ENCODE measurements at places on chromosomes 12 and 14.

DNA sequence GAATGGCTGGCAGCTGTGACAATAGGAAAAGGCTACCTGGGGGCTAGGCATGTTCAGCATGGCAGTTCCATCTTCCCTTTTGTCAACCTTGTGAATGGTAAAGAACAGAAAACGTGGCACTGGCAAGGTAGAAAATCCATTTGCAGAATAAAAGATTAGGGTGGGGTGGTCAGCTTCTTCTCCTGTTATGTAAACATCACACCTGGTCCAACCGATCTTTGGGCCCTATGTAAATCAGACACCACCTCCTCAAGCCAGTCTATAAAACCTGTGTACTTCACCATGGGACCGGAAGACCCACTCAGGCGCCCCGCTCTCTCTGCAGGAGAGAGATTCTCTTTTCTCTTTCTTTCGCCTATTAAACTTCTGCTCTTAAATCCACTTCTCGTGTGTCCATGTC, 19.6 kb upstream of the TMEM30B start:
- no peak for DNase-seq

- DNase-seq, result no peak
Measured at GRCh38 chr14:62126879-62127478, 364.8 kb downstream of the SNAPC1 start.

DNA sequence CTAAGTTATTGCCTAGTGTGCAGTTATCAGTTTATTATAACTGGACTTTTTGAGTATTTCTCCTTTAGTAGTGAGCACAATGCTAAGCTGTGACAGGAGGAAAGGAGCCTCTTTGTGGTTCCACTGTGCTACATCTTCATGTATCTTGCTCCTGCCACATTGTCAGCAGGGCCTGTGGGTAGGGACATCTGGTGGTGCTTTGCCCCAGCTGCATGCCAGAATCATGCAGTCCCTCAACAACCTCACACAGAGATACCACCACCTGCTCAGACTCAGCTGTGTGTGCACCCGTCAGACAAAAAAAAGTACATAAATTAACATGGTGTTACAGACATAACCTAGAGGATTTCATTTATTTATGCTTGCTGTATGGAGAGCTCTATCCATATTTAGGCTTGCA, 51.1 kb downstream of the MIS18BP1 start:
- peak; percentile 10 for DNase-seq

DNA sequence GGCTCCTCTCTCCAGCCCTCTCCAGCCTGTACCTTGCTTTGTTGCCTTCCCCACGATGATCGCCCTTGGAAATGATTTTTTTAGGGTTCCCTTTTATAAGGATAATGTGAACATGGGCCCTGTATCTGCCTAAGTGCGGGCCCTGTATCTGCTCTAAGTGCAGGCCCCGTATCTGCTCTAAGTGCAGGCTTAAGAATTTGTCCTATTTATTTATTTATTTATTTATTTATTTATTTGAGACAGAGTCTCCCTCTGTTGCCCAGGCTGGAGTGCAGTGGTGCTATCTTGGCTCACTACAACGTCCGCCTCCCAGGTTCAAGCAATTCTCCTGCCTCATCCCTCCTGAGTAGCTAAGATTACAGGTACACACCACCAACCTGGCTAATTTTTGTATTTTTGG, 22.5 kb downstream of the GALNT16 start:
- DNase-seq, result no peak

DNA sequence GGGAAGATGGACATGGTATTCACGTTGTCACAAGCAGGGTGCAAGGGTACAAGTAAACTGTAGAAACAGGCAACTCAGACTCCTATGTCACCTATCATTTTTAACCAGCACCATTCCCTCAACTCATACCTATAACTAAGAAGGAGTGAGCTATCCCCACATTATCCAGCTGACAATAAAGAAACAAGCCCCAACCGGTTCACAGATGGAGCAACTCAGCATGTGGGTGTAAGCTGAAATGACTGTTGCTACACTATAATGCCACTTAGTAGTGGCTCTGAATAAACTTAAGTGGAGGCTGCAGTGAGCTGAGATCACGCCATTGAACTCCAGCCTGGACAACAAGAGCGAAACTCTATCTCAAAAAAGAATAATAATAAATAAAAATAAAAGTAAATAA, 829.5 kb upstream of the MDGA2 start:
- DNase-seq, result no peak

GRCh38 chr12:52546126-52546525, 6.8 kb downstream of the KRT71 start:
- no peak for DNase-seq

DNA sequence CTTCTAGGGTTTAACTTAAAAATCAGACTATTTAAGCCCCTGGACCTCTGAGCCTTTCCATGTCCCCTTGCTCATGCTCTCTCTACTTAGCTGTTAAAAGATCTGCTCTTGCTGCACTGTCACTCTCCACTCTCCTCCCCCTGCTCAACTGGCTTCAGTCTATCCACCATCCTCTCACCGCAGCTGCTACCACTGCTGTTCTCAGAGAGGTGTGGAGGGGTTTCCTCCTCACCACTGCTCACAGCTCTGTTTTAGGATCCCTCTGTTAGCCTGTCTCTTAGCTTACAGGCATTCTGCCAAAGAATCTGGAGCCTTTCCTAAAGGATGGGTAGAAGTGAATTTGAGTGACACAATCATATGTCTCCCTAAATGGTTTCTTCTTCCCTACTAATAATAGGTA, 43.7 kb upstream of the ATP2B1 start:
- DNase-seq, result no peak

- no peak for DNase-seq
Measured at GRCh38 chr12:45756666-45757065, 27.2 kb downstream of the ARID2 start.

DNA sequence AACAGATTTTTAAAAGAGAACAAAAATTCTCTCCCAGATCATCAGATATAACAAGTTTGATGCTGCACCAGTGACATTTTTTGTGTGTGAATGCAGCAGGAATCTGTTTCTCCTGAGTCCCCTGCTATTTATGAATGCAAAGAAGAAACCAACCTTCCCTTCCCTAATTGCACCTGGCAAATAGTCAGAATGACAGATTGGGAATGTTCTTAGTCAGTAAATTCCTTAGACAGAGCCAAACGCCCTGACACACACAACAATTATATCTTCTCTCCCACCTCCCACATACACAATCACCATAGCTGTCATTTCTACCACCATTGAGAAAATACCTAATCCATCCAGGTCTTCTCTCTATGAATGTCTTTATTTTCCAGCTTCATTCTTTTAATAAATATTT, 174.4 kb downstream of the ALG10B start:
- DNase-seq, result no peak

GRCh38 chr12:44286821-44287505, 451.1 kb downstream of the TMEM117 start:
- no peak for DNase-seq

GRCh38 chr14:63186453-63186852, 17.8 kb upstream of the RHOJ start:
- no peak for DNase-seq

DNA sequence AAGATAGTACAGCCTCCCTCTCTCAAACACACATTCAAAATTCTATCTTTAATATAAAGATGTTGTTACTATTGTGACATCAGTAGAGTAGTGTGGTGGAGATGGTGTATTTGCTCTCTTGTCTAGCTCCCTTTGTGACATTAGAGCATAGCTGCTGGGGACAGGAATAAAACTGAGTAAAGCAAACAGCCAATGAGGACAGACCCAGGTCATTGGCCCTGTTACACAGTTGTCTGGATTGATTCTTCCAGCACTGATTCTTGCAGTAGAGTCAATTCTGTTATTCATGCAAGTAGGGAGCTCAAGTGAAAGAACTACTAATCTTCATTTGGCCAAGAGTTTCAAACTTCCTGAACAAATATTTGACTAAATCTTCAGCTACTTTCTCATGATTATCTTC, 72.4 kb downstream of the SCN8A start:
- DNase-seq, result no peak

DNA sequence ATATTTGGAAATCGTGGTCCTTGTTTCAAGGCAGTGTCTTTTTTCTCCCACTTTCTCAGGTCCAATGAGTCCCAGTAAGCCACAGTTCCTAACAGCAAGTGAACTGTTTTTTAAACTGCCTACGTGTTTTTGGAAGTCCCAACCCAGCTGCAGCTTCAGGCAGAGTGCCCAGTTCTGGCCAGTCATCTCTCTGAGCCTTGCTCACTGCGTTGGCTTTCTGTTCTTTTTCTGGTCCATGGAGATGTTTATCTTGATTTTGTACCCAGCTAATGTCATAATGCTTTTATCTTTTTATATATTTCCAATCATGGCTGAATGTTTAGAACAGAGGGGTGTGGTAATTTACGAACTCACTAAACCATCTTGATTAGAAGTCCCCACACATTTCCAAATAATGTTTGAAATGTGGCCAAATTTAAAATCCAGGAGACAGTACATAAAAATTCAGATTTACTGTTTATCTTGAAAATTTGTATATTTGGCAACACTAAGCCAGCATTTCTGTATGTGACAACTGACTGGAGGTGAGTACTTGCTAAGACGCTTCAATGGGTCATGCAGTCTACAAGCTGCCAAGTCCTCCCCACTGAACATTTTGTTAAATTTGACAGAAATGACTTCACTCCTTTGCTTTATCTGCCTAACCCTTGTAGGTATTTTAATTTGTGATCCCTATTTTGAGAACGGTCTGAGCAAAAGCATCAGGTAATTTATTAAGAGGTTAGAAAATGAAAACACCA, 46.1 kb upstream of the OTOGL start:
- DNase-seq, result no peak

DNA sequence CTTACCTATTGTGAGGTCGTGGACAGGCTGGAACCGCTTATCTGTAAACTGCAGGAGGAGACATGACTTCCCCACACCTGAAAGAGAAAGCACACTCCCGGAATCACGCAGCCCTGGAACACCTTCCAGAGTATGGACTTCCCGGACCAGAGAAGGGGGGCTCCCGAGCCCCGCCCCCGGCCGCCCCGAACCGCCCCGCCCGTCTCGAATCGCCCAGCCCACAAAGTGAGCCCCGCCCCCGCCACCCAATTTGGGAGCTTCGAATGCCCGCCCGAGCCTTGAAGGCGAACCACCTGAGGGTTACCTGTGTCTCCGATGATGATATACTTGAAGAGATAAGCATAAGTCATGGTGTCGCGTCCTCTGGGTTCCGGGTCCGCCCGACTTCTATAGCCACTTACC, 235 bp downstream of the RAB2B start:
- no peak for DNase-seq

DNA sequence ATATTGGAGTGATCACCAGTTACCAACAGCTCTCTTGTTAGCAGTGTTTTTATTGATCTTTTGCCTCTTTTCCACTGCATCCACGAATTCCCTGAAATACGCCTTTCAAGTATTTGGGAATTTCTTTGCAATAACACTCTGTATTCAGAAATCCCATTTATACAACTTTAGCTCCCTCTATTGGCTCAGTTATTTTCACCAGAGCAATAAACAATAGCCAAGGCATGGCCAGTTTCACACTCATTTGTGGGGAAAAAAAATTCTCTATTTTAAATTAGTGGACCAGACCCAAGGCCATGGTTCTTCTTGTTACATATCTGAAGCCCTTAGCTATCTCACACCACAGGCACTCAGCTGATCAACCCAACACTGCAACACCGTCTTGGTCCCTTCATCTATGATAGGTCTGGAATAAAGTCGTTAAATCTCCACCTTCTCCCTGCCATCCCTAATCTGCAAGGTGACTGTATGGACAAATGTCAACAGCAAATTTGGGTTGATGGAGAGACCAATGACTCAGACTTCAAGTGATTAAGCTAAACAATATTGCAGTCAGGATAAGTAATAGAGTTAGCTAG, 92.4 kb upstream of the TMEM260 start:
- no peak for DNase-seq

DNA sequence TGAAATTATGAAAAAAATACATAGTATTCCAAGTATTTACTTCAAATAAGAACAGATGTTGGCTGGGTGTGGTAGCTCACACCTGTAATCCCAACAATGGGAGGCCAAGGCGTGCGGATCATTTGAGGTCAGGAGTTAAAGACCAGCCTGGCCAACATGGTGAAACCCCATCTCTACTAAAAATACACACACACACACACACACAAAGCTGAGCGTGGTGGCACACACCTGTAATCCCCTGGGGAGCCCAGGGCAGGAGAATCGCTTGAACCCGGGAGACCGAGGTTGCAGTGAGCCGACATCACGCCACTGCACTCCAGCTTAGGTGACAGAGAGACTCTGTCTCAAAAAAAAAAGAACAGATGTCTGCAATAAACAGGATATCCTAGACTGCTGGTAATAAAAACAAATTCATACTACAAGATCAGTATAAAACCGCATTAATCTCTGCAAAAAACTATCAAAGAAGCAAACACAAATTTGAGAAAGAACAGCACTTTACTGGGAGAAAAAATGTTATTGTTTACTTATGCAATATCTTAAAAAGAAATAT, 23.8 kb downstream of the EEA1 start:
- no peak for DNase-seq

DNA sequence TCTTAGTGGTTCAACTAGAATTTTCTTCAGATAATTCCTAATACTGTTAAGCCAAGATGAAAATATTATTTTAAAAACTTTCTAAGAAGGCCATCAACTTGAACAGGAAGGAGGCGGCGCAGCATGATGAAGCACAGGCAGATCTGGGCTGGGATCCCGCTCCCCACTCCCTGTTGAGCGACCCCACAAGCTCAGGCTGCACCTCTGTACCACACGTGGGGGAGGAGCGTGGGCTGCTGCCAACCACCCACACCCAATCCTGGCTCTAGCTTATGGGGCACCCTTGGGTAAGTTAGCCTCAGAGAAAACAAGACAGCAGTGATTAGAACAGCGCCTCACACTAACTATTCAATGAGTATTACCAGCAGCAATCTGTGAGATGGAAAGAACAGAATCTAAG, 6.0 kb downstream of the MTERF2 start:
- no peak for DNase-seq

GRCh38 chr14:81233615-81234014, 12.9 kb upstream of the GTF2A1 start:
- DNase-seq, result no peak

DNA sequence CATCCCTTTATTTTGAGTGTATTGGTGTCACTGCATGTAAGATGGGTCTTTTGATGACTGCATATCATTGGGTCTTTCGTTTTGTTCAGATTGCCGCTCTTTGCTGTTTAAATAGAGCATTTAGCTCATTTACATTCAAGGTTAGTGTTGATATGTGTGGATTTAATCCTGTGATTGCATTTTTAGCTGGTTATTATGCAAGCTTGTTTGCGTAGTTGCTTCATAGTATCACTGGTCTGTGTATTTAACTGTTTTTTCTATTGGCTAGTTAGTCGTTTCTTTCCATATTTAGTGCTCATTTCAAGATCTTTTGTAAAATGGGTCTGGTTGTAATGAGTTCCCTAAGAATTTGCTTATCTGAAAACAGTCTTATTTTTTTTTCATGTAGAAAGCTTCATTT, 1170.6 kb upstream of the SEL1L start:
- no peak for DNase-seq

Data from stimulated activated CD4-positive, alpha-beta T cell treated with anti-CD3 and anti-CD28 coated beads, Interleukin-1b, Interleukin-23, amount 100 ng/mL, for 48 hours (primary cell).